ENCODE measurements at places on chromosomes 13 and 19. TPM values are rescaled to one million over a fixed set of nuclear protein-coding genes. Genes with fewer than 3 reads are reported as not detected.

DNA sequence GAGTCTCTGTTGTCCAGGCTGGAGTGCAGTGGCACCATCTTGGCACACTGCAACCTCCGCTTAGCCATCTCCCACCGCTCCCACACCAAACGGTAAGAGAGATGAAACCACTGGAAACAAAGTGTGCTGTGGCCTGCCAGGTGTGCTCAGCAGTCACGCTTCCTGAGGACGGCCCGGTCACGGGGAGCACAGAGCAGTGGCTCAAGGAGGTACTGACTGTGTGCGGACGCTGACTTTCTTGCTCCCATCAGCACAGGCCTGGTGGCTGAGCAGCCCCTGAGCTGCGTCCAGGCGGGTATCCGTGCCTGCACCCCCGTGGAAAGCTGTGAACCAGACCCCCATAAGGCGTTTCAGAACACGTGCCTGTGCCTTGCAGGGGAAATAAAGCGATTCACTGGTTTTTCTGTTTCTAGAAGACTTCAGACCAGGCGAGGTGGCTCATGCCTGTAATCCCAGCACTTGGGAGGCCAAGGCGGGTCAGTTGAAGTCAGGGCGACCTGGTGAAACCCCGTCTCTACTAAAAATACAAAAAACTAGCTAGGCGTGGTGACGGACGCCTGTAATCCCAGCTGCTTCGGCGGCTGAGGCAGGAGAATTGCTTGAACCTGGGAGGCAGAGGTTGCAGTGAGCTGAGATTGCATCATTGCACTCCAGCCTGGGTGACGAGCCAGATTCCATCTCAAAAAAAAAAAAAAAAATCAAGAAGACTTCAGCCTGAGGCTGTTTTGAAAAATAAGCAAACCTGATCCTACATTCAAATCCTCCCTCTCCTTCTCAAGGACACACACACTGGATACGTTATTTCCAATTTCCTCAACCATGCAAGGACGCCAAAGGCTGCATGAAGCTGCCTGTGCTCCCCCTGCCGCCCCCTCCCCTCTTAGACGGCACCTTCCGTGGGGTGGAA, 25.5 kb downstream of the ADPRHL1 start:
- DNase-seq: no peak

DNA sequence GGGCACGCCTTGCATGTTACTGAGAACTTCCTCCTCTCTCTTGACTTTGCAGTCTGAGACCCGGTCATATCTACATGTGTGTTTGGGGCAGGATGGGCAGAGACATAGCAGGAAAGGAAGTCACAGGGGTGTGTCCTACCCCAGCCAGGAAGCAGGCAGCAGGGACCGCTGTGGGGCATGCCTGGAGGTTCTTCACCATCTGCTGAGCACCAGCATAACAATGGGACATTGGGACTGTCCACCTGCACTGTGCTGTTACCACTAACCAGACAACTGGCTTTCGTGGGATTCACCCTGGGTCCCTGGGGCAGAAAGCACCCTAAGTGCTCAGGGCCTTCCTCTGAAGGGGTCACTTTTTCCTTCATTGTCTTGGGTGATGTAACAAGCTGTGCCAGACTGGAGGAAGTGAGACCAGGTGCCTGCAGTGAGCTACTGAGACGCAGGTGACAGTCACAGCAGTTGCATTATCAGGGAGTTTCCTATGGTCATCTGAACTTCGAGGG, 2.6 kb upstream of the HAUS5 start:
- no peak for DNase-seq

DNA sequence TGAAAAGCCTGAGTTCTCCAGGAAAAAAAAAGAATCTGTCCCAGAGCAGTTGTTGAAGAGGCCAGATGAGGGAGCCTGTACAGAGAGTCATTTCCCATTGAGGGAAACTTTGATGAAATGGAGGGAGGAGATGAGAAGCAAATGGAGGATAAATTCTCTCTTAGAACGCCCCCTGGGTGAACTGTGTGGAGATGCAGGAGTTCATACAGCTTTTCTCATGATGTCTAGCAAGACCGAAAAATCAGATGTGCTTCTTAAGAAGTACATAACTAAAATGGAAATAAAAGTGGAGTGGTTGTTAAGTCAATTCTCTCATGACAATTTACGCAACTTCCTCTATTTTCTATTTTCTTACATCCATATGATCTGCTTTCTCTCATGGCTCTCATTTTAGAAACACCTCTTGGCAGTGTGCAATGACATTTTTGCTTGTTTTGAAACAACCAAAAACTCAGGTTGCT, 1263.1 kb downstream of the PCDH9 start:
- DNase-seq: no peak

The SIGLEC5 gene
- total RNA-seq: not detected

The ZNF132 gene
- total RNA-seq: 3.0 TPM

All from left colon (tissue), 2 donors.